Skin of body (tissue), 3 donors: ENCODE measurements at places on chromosomes 16 and 17.

DNA sequence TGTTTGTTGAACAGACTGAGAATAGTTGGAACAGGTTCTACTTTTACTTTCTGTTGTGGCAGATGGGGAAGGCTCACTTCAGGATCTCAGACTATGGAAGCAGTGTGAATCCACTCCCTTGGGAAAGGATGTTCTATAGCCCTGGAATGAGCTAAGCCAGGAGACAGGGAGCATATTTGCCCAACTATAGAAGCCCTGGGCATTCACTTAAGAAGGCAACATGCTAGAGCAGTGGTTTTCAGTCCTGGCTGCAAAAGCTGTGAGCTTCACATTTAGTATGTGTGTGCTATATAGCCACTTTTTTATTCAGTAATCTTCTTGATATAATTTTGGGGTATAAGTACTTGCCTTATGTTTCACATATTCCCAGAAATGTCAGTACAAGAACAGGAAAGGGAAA is 1.2 kb upstream of the KRT32 start:
- no peak for DNase-seq

DNA sequence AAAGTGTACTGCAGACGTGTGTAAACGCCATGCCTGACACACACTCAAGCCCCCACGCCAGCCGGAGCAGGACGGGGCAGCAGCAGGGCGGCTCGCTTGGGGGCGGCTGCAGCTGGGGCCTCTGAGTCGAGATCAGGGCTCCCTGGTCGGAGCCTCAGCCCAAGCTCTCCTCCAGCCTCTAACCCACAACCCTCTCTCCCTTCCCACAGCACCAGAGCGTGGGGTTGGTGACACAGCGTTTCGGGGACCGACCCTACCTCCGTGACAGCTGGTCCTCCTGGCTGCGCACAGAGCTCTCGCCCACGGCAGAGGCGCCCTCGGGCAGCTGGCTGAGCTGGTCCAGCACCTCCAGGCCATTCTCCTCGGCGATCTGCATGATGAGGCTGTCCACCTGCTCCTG is 11.2 kb downstream of the CHMP1A start:
- DNase-seq, result no peak

- no peak for DNase-seq
These were observed 7.3 kb downstream of the RPS15A start for GRCh38 chr16:18782697-18783429.

GRCh38 chr17:44673893-44674292 is 15.7 kb downstream of the CCDC43 start:
- no peak for DNase-seq

DNA sequence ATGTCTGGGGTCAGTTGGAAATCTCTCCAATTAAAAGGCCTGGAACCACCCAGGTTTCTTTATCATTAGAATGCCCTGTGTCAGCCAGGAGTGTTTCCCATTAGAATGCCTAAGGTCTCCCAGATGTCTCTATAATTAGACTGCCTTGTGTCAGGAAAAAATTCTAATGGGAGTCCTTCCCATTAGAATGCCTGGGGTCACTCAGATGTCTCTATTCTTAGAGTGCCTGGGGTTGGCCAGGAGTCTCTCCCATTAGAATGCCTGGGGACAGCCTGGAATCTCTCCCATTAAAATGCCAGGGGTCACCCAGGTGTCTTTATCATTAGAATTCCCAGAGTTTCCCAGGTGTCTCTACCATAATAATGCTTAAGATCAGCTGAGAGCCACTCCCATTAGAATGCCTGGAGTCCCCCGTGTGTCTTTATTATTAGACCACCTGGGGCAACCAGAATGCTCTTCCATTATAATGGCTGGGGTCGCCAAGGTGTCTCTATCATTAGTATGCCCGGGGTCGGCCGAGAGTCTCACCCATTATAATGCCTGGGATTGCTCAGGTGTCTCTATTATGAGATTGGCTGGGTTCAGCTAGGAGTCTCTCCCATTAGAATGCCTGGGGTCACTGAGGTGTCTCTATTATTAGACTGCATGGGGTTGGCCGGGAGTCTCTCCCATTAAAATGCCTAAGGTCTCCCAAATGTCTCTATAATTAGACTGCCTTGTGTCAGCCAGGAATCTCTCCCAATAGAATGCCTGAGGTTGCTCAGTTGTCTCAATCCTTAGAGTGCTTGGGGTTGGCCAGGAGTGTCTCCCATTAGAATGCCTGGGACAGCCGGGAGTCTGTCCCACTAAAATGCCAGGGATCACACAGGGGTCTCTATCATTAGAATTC is 2254.6 kb downstream of the TP53TG3F start:
- no peak for DNase-seq

GRCh38 chr16:65689726-65690125 is 567.9 kb upstream of the CDH11 start:
- no peak for DNase-seq

- DNase-seq, result no peak
These were observed 9.9 kb downstream of the MLYCD start for GRCh38 chr16:83908798-83909197.

- no peak for DNase-seq
These were observed 81.0 kb downstream of the VPS53 start for GRCh38 chr17:633641-634101.

DNA sequence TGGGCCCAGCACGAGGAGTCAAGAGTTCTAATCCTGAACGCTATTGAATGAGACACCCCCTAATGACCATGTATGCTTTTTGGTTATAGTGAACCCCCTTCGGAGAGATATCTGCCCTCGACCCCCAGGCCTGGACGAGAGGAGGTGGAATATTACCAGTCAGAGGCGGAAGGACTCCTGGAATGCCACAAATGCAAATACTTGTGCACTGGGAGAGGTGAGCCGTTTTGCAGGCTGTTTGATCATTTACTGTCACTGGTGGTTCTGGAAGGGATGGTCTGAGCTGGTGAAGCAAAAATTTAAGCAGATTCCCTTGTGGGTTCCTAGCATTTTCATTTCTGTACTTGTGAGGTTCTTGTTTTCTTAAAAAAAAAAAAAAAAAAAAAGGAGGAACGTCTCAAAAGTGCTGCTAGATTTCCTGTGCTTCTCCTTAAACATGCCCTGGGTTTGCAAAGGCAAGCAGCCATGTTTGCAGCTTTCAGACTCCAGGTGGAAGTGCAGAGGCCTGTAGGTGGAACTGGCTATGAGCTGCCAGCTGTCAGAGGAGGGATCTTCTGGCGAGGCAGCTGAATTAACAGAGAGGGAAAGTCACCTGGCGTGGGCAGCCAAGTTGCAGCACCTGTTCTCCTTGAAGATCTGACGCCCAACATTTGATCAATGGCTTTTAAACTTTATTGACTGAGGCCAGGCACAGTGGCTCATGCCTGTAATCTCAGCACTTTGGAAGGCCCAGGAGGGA is 3.5 kb downstream of the MARVELD3 start:
- DNase-seq, result no peak

DNA sequence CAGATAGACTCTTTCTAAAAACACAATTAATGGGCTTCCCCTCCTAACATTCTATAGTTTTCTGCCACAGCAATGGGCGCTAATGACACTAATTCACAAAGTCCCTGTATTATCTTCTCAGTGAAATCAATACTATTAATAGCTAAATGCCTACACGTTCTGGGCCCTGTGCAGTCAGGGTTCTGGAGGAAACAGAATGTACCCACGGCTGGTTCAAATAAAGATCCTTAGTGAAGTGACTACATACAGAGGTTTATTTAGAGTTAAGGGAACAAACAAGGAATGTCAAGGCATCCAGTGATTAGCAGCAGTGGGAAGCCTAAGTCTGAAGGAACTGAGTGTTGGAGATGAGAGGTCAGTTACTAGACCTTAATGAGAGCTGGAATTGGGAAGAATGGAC is 43.5 kb upstream of the MTMR4 start:
- DNase-seq, result no peak

- DNase-seq, result no peak
These were observed 482 bp upstream of the SLC16A3 start for GRCh38 chr17:82228278-82228841.

DNA sequence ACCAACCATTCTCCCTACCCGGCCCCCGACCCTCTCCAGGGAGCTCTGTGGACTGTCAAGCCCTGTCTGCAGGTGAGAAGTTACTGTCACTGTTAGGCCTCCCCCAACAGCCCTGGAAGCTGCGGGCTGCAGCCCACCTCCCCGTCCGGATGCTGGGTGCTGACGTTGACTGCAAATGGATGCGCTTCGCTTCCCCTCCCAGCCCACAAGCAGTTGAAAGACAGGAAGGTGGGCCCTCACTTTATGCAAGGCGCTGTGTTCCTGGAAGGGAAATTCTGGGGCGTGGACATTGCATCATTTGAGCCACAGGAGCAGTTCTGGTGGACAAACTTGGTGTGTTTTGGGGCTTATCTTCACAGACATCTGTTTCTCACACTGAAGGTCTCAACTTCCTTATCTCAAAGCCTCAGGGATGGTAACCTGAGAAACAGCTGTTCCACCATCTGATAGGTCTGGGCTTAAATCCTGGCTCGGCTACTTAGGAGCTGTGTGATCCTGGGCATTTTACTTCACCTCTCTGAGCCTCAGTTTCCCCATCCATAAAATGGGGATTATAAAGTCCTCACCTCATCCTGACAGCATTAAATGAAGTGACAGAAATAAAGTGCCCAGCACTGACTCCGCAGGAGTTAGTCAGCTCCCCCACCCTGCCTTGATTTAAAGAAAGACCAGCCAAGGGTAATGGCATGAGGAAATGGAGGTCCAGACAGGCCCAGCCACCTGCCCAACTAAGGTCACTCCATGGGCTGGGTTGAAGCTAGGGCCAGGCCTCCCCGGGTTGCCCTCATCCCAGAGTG is 4.6 kb upstream of the DRC7 start:
- DNase-seq, result no peak

GRCh38 chr16:71867939-71868338 is 16.0 kb downstream of the ZNF821 start:
- no peak for DNase-seq

DNA sequence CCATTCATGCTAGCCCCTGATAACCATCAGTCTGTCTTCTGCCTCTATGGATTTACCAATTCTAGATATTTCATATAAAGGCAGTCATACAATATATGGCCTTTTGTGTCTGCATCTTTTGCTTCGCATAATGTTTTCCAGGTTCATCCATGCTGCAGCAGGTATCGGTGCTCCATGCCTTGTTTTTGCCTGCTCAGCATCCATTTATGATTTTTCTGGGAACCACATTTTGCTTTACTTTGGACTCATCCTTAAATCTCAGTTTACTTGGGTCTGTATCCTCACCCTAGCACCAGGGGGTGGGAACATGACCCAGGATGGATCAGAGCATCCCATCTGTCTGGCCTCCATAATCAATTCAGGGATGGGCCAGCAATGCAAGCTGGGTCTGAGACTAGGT is 325.7 kb downstream of the XYLT1 start:
- no peak for DNase-seq

GRCh38 chr17:79624718-79625478 is 14.0 kb upstream of the RBFOX3 start:
- no peak for DNase-seq

- no peak for DNase-seq
These were observed 14.6 kb upstream of the METTL9 start for GRCh38 chr16:21584817-21585216.

DNA sequence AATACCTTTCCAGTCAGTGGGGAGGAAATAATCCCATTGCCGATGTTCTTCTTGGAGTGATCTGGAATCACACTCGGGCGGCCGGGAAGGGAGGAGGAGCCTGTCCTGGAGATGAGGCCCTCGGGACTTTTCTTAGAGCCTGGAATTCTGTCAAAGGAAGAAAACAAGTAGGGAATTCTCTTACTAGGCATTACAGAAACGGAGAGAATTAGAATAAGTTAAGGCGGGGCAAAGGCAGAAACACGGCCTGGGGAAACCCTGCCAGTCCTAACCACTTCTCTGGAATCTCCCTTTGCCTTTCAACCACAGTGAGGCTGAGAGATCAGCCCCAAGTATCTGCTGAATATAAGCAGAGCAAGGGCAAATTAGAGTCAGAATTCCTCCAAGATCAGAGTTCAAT is 27.8 kb downstream of the USP36 start:
- DNase-seq, result no peak

DNA sequence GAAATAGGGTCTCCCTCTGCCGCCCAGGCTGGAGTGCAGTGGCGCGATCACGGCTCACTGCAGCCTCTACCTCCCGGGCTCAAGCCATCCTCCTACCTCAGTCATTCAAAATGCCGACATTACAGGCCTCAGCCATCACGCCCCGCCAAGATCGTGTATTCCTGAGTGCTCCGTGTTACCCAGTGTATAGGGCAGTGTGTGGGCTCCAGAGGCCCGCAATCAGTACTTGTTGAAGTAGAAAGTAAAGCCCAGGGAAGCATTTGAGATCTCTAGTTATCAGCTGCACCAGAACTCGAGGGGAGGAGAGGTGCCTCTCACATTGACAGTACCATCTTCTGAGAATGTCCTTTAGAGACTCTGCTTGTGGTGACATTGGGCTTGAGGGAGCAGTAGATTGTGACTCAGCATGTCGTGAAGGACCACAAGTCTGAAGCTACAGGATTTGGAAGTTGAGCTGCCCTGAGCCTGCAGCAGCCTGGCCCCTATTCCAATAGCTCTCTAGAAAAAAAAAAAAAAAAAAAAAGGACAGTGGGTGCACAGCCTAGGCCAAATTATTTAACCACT is 1.1 kb upstream of the PRPSAP1 start:
- DNase-seq, result no peak

DNA sequence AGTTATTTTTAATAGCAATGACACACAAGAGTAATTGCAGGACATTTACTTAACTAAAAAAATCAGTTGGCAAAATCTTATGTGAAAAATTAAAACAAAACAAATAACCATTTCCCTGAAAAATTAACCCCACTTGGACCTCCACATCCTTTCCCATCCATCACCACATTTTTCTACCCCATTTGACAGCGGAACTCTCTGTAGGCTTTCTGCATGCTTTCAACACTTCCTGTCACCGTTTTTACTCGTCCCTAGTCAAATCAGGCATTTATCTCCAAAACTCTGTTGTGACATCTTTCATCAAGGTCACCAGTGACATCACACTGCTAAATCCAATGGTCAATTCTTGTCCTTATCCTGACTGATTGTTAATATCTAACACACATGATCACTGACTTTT is 27.5 kb downstream of the KCNJ16 start:
- no peak for DNase-seq

DNA sequence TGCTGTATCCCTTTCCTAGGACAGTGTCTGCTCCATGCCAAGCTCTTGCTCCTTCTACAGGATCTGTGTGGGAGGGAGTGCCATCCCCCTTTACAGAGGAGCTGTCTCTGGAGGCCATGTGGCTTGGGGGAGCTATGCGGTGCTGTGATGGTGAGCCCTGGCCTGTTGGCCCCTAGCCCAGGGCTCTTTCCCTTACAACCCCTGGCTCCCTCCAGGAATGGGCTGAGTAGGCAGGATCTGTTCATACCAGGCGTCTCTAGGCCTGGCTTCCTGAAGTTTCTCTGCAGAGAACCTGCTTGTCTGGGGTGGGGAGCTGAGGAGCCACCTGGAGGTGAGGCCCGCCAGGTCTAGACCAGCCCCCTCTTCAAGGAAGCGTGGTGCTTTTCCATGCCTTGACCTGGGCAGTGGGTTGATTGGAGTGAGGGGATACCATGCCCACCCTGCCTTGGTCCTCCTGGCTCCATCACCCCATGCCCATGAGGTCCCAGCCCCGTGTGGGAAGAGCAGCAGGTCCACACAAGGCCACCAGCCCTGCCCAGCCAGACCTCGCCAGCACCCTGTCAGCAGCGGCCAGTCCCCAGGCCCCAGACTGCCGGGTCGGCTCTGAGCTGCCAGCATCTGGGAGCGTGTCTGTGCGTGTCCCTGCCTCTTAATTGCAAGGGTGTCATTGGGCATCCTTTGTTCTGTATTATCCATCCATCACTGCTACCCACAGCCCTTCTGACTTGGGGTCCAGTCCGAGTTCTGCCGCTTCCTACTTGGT is 14.7 kb downstream of the LLGL2 start:
- no peak for DNase-seq
